WERI-Rb-1 (cell line): ENCODE measurements at places on chromosomes 2 and 18.

DNA sequence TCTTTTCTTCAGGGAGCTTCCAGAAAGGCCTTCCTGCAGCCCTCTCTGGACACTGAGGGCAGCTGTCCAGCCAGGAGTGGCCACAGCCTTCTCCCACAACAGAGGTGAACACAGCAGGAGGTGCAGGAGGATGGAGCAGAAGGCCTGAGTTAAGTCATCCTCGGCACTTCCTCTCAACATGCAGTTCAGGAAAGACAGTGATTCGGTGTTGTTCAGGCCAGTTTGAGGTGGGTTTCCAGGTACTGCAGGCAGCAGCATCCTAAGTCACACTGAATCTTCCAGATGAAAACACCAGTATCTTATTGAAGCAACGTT is 225.3 kb upstream of the PXDN start:
- DNase-seq, result no peak

GRCh38 chr2:99851089-99851488 is 291.3 kb downstream of the AFF3 start:
- DNase-seq, result no peak

- DNase-seq, result no peak
Measured at GRCh38 chr2:230825354-230825753, 39.4 kb upstream of the ITM2C start.

- no peak for DNase-seq
Measured at GRCh38 chr2:157254041-157254440, 3.5 kb upstream of the GALNT5 start.

GRCh38 chr18:67973916-67974315 is 457.4 kb upstream of the DSEL start:
- no peak for DNase-seq

DNA sequence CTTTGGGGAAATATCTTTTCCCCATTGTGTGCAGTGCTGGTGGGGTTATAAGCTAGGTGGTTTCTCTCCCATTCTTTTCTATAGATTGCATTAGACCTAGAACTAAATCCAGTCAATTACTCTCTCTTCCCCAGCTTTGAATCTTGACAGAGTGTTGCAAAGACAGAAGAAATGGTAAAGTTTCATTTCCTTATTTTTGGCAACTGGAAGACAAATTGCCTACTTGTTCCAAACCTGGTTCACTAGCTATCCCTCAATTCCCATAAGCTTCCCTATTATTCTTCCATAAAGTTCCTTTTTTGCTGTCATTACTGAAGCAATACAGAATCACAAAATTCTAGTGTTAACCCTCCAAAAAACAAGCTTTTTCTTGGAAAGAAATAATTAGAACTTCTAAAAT is 94.0 kb upstream of the ITGA4 start:
- DNase-seq, result no peak

DNA sequence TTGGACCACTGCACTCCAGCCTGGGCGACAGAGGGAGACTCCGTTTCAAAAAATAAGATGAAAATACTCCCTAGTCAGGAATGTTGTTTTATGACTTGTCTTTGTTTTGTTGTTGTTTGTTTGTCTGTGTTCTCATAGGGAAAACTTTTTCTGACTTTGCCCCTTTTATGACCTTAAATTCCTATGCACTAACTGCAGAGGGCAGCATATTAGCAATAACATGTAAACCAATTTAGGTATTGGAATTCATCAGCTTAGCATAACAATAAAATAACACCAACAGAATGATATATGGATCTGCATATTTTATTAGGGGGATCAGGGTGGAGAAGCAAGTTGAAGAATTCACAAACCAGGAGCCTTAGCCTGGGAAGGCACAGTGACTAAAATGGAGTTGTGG is 631.5 kb downstream of the SUCLG1 start:
- DNase-seq, result no peak

- no peak for DNase-seq
Measured at GRCh38 chr2:202690321-202690900, 55.6 kb downstream of the FAM117B start.
